CD4-positive, alpha-beta T cell treated with Interleukin-21 for 1 hour (primary cell): ENCODE measurements at places on chromosomes 1 and 21.

DNA sequence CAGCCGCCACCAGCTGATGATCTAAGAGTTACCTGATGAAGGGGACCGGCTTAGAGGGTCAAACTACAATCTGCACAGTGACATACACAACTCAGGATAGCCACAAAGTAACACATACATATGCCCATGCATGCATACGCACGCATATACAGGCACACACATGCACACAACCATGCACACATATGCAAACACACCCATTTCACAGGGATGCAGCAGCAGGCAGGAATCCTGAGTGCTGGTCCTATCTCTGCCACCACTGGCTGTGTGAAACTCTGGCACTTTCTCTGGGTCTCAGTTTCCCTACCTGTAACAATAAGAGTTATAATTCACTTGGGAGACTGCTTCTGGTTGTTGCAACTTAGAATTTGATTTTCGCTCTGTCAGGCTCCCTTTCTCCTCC lies 520.2 kb downstream of the PTPRU start:
- no peak for DNase-seq

GRCh38 chr1:239841631-239842030 lies 250.1 kb upstream of the FMN2 start:
- DNase-seq = no peak

DNA sequence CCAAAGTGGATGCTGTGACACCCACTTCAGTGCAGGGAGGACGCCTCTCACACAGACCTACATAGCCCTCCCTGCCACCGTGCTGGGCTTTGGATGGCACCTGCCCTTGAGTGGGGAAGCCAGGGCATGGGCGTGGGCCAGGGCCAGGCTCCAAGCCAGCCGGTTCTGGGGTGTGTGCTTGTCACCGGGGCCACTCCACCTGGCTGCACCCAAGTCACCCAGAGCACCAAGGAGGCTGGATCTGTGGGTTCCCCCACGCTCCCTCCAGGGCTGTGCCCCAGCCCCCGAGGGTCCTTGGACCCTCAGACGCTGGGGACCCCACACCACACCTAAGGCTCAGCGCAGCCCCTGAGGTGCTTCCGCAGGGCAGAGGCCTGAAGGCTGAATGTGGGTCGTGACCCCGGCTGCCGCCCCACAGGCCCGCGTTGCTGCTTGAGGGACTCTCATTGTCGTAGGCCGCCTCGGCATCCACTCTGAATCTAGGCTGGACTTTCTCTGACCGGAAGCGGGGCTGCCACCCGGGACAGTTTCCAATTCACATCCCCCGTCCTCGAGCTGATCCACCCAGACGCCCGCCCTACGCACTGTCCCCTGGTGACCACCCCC lies 1.5 kb downstream of the MXRA8 start:
- no peak for DNase-seq

DNA sequence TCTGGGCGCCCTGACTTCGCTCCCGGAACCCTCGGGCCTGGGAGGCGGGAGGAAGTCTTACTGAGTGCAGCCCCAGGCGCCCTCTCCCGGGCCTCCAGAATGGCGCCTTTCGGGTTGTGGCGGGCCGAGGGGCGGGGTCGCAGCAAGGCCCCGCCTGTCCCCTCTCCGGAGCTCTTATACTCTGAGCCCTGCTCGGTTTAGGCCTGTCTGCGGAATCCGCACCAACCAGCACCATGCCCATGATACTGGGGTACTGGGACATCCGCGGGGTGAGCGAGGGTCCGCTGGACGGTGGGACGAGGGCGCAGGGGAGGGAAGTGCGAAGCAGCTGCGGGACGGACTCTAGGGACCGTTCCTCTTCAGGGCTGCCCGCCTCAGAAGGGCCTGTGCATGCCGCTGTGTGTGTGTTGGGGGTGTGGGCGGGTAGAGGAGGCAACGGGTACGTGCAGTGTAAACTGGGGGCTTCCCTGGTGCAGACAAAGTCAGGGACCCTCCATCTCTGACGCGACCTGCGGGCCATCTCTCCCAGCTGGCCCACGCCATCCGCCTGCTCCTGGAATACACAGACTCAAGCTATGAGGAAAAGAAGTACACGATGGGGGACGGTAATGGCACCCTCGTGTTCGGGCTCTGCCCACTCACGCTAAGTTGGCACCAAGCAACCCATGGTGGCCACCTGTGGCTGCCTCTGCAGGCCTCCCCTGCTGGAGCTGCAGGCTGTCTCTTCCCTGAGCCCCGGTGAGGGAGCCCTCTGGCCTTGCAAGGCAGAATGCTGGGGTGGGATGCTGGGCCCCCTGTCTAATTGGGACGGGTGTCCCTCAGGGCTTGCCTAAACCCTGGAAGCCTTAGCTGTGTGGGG lies at the start of gene GSTM1:
Gene GSTM1 (plus strand): TSS at position 177 of the 859 bp plus-strand sequence. CDS start 57 bp downstream, at position 234.
- no peak for DNase-seq

DNA sequence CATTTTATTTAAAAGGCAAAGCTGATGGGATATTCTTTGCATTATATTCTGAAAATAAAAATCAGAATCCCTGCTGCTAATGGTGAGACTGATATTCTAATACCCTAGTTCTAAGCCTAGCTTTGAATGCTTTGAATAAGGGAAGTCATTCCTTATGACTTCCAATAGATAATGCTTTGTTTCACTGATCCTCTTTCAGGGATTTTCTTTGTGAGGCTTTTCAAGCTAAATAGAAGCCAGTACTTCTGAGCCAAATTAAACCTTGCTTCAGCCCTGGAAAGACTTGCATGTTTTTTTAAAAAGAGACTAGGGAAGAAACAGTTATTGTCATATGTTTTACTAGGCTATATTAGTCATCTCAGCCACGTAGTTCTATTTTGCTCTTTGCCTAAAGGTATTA lies 68.5 kb upstream of the CACYBP start:
- no peak for DNase-seq

GRCh38 chr1:32394890-32395432 lies 720 bp upstream of the BSDC1 start:
- DNase-seq = no peak

DNA sequence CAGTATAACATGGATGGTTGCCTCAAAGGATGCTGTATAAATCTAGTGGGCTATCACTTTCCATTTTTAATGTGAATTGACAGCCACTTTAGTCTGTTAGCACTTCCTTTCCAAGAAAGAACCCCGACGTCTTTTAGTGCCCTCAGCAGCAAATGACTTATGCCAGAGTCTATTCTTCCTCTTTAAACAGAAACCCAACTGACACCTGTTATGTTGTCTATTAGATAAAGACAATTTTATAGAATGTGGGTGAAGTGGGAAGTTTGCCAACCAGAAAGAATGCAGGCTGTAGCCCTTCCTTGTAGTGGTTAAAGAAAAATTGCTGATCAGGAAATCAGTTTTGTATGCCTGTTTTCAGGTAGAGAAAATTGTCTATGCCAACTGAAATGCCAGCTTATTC lies 344.9 kb downstream of the ZNF326 start:
- DNase-seq = no peak

DNA sequence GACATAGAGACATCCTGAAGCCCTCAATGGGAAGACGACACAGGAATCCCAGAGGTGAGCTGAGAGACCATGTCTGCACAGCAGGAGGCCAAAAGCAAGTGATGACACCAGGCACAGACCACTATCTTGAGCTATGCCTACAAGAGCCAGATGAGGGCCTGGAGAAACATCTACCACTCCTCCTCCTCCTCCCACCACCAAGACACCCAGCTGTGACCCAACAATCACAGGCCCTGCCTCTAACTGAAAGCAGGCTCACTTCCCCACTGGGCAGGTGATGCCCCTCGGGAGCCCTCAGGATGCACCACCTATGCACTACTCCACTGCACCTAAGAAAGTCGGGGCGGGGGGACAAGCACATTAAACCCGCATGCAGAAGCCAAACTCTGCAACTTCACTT lies 16.5 kb downstream of the TADA1 start:
- DNase-seq = no peak

- DNase-seq = no peak
Observed at GRCh38 chr21:14569868-14570267, 23.8 kb upstream of the SAMSN1 start.

GRCh38 chr1:179021873-179022272 lies 3.8 kb upstream of the FAM20B start:
- DNase-seq = no peak

DNA sequence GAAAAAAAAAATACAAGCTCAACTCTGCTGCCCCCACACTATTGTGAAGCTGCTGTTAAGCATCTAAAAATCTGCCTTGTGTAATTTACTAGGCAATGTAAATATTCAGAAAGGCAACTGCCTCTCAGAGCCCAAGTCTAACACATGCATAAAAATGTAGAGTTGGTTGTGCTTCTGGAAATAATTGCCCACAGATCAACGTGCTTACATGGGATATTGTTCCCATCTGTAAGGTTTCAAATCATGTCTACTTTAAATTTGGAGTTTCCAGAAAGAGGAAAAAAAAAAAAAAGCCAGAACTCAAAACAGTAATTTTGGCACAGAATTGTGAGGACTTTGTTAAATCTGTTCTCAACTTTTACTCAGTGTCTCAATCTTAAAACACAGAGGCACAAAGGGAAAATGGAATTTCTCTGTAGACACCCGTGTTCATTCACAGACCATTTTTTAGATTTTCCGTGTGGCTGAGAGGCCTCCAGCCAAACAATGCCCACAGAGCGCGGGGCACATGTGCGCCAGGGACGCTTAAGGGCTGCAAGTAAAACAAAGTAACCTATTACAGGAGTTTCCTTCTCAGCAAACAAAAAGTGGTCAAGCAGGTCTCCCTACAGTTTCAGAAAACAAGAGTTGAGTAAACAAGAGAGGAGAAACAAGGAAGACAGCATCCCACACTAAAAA lies 115.5 kb downstream of the RERE start:
- no peak for DNase-seq

DNA sequence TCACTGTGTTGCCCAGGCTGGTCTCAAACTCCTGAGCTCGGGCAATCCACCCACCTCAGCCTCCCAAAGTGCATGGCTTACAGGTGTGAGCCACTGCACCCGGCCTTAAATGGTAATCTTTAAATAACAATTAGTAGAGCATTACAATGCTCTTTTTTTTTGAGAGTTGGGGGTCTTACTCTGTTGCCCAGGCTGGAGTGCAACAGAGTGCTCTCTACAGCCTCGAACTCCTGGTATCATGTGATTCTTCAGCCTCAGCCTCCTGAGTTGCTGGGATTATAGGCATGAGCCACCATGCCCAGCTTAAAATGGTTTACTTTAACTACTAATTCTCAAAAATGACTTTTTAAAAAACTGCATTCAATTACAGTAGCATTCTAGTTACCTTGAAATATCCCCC lies 52.2 kb downstream of the PIK3R3 start:
- no peak for DNase-seq

- DNase-seq = no peak
Observed at GRCh38 chr1:26276432-26276838, 3.5 kb upstream of the SH3BGRL3 start.

- no peak for DNase-seq
Observed at GRCh38 chr1:74729741-74730478, 2.9 kb downstream of the CRYZ start.

- no peak for DNase-seq
Observed at GRCh38 chr1:156200044-156200443, 6.1 kb downstream of the SLC25A44 start.

DNA sequence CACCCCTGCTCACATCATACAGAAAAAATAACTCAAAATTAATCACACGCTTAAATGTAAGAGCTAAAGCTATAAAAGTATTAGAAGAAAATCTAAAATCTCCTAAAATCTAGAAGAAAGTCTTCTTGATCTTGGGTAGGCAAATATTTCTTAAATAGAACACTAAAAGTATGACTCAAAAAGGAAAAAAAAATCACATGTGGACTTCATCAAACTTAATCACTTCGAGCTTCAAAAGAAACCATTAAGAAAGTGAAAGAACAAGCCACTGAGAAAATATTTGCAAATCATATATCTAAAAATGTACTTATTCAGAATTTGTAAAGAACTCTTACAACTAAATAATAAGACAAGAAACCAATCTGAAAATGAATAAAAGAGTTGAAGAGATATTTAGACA lies 32.7 kb downstream of the LRRC52 start:
- DNase-seq = no peak

DNA sequence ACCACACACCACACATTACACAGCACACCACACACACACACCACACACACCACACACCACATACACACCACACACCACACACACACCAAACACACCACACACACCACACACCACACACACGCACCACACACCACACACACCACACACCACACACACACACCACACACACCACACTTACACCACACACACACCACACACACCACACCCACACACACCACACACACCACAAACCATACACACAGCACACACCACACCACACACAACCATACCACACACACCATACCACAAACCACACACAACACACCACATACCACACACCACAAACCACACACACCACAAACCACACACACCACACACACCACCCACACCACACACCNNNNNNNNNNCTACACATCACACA lies 40.9 kb upstream of the SIK1 start:
- DNase-seq = peak; percentile 3

GRCh38 chr1:179707406-179707805 lies 35.7 kb upstream of the FAM163A start:
- no peak for DNase-seq

GRCh38 chr1:212596798-212597197 lies 11.8 kb upstream of the ATF3 start:
- DNase-seq = no peak

- DNase-seq = no peak
Observed at GRCh38 chr1:199129247-199129646, 490.4 kb downstream of the PTPRC start.

- no peak for DNase-seq
Observed at GRCh38 chr1:95453053-95453452, 219.0 kb downstream of the RWDD3 start.

DNA sequence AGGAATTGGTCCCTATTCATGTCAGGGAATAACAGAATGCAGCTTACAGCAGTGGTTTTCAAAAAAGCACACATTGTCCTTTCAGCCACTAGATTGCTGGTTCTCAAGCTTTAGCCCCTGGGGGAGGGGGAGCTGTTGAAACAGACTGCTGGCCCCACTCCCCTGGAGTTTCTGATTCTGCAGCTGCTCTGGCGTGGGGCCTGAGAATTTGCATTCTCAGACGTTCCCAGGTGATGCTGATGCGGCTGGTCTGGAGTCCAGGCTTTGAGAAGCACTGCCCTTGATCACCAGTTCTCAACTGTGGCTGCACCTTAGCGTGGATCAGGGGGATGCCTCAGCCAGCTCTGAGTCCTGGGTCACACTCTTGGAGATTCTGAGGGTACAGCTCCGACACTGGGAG lies 62.7 kb upstream of the LAPTM5 start:
- DNase-seq = no peak

DNA sequence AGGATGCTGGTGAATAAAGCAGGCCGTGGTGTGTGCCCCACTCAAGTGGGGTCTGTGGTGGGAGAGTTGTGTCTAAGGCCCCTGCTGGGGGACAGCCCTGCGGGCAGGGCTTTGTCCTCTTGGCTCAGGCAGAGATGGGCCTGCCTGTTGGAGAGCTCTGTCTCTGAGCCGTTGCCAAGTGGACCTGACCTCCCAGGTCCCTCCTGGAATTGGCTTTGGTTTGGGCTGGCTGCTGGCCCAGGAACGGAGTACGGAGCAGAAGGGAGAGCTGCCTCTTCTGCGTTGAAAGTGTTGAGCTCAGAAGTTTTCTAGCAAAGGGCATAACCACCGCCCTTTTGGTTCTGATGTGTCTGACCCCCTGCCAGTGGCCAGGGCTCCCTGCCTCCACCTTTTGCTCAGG lies 153.9 kb downstream of the PEX14 start:
- no peak for DNase-seq
